ENCODE measurements at places on chromosomes 2 and 18.
A peak's percentile ranks its signal among the peaks of the same experiment; 100 is the strongest.

- DNase-seq, result peak; percentile 13
Measured at GRCh38 chr2:241111440-241111805, 9.3 kb upstream of the MTERF4 start.

GRCh38 chr18:9380101-9380500 lies 45.5 kb downstream of the TWSG1 start:
- DNase-seq, result no peak

DNA sequence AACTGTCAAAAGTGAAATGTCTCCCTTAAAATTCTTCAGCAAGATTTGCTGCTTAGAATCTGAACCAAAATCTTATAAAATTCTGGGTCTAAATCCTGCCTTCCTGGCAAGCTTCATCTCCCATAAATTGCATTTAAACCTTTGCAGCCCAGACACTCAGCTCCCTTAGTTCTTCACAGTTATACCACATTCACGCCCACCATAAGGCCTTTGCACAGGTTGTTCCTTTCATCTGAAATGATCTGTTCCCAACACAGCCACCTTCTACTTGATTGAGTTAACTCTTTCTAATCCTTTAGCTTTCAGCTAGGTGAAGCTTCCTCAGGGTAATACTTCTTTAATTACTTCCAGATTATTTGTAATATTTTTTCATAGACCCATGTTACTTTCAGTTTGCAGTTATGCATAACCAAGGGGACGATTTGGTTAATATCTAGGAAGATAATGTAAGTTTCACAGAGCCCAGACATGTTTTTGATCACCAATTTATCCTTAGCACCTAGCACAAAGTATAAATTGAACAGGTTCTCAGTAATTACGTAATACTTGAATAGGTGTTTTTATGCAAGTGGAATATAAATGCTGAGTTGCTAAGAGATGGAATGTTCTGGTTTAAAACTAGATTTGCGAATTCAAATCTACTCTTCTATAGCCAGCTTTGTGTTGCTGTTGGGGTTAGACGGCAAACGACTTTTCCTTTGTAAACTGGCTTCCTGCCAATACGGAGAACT lies 779.7 kb upstream of the PKDCC start:
- DNase-seq, result no peak

GRCh38 chr2:29065068-29065811 lies 9.1 kb downstream of the PCARE start:
- DNase-seq, result no peak

GRCh38 chr2:66987733-66988132 lies 409.4 kb upstream of the ETAA1 start:
- no peak for DNase-seq

DNA sequence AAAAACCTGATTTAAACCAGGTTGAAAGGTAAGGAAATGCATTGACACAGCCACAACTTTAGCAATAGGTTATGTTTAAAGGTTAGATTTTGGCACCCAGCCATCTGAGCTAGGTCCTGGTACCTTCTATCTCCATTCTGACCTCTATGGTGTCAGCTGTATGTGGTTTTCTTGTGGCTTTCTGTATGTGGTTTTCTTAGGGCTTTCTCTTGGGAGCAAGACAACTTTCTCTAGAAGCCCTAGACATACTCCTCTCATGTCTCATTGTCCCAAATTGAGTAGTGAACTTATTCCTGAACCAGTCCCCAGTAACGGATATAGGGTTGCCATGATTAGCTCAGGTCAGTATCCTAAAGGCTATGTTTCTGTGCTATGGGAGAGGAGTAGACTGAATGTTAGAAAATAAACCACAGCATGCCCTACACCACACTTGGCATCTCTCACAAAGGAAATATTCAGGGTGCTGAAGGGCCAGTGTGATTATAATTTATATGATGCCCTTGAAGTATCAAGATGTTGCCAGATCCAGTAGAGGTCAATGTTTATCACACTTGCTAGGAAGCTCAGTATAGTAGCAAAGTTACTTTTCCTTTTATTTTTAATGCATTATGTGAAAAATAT lies 176.1 kb downstream of the CAPN13 start:
- DNase-seq, result no peak

DNA sequence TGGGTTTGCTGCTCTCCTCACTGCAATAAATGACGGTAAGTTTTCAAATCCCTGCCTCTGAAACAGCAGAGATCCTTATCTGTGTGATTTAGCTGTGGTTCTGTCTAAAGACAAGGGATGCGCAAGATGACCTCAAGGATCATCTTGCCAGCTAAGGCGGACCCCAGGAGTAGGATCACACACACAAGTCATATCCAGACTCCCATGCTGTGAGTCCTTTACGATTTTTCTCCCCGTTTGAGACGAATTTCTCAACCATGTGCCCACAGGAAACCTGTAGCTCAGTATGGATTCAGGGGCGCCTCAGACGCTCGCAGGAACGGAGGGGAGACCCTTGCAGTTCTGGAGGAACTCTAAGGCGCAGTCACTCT lies 11.1 kb upstream of the DCTN1 start:
- DNase-seq, result no peak

GRCh38 chr2:23530206-23530908 lies 145.4 kb downstream of the KLHL29 start:
- no peak for DNase-seq

- DNase-seq, result no peak
Measured at GRCh38 chr2:210318891-210319290, 3.9 kb upstream of the MYL1 start.

GRCh38 chr2:207727261-207727660 lies 15.8 kb downstream of the CCNYL1 start:
- DNase-seq, result no peak

- DNase-seq, result no peak
Measured at GRCh38 chr2:208673631-208674030, 267.0 kb downstream of the PTH2R start.

- no peak for DNase-seq
Measured at GRCh38 chr2:228283491-228284171, 102.1 kb upstream of the SPHKAP start.

- no peak for DNase-seq
Measured at GRCh38 chr18:32437100-32437834, 33.4 kb downstream of the GAREM1 start.

- DNase-seq, result no peak
Measured at GRCh38 chr2:86202336-86202692, 3.1 kb downstream of the MRPL35 start.

- no peak for DNase-seq
Measured at GRCh38 chr2:67289271-67289670, 107.9 kb upstream of the ETAA1 start.

DNA sequence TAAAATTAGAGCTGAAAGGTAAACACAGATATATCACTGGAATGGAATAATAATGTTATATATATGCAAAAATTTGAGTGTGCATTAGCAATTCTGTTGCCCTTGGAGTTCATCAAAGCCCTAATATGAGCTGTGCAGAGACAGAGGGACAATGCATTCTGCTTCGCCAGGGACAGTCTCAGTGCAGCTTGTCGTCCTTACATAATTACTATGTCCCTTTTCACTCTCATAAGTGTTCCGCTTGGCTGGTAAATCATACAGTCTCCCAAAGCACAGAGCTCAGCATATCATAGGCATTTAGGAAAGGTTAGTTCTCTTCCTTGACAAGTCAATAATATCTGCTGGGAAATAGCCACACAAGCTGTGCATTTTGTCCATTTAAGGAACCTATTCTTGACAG lies 30.7 kb downstream of the MAPK4 start:
- no peak for DNase-seq

GRCh38 chr2:72993147-72993932 lies 76.0 kb downstream of the EMX1 start:
- no peak for DNase-seq

DNA sequence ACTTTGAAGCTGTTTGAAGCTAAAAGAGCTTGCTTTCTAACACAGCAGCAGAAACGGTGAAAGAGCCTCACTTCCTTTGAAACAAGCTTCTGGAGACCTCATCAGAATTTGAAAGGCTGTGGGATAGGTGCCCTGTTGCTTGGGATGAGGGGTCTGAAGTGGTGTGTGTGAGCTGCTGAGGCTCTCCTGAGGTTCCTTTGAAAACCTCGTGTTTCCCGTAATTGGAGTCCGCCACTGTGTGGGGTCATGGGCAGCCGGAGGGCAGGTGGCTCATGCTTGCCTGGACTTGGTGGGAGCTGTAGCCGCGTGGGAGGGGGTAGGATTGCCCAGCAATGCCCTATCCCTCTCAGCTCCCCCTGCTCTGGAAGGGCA lies 34.4 kb downstream of the CABLES1 start:
- no peak for DNase-seq

GRCh38 chr2:66852953-66853352 lies 418.0 kb downstream of the MEIS1 start:
- DNase-seq, result no peak

DNA sequence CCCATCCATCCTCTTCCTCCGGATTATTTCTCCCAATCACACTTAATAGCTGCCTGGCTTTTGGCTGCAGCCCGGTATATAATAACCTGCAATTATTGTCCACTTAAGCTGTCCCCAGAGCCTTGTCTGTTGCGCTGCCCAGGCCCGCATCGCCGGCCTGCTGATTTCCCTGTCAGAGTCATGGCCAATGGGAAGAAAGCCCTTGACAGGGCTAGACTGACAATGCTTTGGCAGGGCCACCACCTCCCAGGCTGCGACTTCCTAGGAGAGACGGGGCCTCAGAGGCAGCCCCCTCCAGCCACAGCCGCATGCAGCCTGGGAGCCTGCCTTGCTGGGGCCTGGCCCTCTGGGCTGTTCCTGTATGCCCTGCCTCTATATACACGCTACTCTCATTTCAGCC lies 10.0 kb upstream of the CELF4 start:
- DNase-seq, result no peak

GRCh38 chr2:199903111-199903510 lies 8.0 kb upstream of the C2orf69 start:
- no peak for DNase-seq

DNA sequence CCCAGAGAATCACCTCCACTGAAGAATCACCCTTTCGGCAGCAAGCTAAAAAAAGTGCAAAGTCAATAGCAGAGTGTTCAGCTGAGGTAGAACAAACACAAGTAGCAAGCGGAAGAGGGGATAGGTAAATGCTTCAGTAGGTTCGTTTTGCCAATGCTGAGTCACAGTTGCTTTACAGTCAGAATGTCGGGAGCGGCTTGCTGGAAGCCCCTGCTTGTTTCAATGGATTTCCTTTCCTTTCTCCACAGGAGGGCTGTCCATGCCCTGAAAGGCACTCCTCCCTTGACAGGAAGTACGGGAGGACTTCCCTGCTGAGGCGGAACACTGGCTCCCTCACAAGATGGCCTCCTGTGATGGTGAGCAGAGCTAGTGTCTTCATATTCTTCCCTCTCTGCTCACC lies 146.2 kb upstream of the LYPD1 start:
- no peak for DNase-seq

GRCh38 chr2:43132683-43133301 lies 93.6 kb downstream of the ZFP36L2 start:
- DNase-seq, result no peak

DNA sequence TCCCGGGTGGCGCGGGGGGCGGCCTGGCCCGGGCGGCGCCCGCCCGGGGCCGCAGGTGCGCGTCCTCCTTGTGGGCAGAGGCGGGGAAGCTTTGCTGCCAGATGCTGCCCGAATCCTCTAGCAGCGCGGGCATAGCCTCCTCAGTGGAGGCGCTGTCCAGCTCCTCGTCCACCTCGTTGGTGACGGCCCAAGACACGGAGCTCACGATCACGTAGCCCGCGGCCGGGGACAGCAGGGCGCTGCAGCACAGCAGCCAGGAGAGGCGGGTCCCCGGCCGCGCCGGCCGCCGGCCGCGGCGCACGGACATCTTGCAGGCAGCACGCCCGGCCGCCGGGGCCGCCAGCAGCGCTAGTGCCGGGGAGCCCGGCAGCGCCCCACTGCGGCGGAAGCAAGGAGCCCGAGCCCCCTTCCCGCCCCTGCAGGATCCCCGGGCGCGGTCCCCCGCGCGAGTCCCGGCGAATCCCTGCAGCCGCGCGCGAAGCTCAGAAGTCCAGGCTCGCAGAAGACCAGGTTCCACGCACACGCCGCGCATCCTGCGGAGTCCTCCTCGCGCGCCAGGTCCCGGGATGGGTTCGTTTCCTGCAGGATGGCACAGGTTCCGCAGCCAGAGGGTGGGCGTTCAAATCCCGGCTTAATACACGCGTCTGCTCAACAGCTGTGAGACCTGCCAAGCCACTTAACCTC lies at the start of gene CREG2:
CREG2 (minus strand) TSS at position 353 of the 684 bp plus-strand sequence; CDS start at position 307, 46 bp downstream.
- peak; percentile 6 for DNase-seq

- no peak for DNase-seq
Measured at GRCh38 chr2:95323347-95324155, 26.4 kb downstream of the KCNIP3 start.

- no peak for DNase-seq
Measured at GRCh38 chr18:37254236-37254754, 311.3 kb downstream of the CELF4 start.

GRCh38 chr18:9095297-9096006 lies 7.0 kb upstream of the NDUFV2 start:
- peak; percentile 20 for DNase-seq

DNA sequence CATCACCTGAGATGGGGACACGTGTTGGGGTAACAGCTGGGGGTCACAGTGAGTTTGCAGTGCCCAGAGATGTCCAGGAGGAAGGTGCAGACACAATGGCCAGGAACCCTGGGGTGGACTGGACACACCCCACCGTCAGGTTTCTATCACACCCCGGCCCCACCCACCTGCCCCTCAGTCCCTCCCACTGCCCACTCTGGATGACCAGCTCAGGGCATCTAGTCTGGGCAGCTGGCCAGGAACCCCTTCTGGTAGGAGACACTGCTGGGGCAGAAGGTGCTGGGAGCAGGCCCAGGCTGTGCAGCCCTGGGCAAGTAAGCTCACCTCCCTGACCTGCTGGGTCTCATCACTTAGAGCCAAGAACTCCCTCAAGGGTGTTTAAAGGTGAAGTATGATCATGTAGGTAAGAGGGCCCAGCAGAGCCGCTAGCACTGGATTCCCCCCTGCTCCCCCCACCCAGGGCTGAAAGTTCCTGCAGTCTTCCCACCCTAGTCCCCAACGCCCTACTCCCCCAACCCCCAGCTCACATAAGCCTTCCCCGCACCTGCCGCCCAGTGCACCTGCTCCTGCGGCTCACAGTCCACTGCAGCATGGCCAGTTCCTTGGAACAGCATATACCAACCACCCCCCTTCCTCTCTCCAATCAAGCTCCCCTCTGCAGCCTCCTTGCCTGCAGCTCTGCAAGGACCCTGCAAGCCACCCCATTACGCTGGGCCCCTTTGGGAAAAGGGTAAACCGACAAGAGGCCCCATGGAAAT lies 17.3 kb downstream of the BIN1 start:
- no peak for DNase-seq

Measured in stimulated activated CD8-positive, alpha-beta memory T cell treated with anti-CD3 and anti-CD28 coated beads, Interleukin-15, amount 100 ng/mL, for 4 hours (primary cell).